NCI-H524 (cell line): ENCODE measurements at places on chromosomes 5 and 9.

DNA sequence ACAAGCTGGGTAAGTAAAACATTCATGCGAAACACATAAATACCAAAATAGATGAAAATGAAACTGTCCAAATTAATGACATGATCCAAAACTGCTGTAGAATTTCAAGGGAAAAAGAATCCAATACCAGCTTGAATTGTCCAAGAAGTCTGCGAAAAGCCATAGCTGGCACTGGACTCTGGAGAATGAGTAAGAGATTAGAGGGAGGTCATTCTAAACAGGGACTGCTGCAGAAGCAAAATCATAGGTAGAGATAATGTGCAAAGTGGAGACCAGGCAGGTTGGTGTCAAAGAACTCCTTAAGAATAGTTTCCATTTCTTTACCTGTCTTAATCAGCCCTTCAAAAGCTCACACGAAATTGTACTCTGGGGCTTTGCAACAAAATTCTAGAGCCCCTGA, 162.5 kb downstream of the NFIB start:
- DNase-seq: no peak

GRCh38 chr5:179113143-179113530, 53.0 kb downstream of the ZNF354C start:
- no peak for DNase-seq

GRCh38 chr9:123349691-123350480, 6.1 kb upstream of the CRB2 start:
- peak; percentile 78 for DNase-seq

DNA sequence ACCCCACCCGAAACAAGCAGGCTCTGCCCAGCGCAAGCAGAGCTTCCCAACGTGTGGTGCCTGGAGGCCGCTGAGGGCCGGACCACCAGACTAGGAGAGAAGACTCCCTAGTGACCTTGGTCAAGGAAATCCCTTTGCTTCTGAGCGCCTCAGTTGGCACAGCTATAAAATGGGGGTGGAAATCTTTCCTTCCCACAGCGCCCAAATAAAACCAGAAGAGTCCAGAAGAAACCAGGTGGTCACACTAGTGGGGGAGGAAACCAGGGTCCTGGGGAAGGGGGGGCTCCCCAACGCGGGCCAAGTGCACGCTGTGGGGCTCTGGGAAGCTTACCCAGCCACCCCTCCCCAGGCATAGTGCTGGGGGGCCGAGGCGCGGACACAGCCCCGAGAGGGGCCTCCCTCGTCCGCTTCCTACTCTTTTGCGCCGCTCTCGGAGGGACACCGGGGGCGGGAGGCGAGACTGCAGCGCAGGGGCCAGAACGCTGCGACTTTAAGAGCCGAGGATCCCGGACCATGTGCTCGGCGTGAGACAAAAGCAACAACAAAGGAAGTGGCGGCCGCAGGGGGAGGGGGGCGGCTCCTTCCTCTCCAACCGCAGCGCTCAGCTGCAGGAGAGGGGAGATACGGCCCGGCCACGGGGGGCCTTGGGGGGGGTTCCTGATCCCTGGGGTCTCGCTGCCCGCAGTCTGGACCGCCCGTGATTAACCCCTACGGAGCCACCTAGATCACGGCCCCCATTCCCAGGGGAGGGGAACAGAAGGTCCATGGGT, 885 bp downstream of the RNF44 start:
- peak; percentile 55 for DNase-seq

DNA sequence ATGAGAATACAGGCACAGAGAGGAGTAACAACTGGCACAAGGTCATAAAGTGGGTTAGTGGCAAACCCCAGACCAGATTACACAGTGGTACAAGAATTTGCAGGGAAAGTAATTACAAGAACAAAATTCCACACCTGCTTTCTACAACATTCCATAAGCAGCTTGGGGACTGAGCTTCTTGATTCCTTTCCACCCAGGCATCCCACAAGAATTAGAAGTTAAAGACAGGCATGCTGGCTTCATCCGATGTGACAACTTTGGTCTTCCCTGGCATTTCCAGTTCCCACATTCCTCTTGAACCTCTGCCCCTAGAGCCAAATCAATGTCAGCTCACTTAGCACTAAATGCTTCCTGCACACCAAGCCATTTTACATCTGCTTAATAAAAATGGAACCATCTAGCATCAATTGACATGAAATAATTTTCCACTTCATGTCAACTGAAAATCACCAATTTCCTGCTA, 435.8 kb upstream of the PAPPA start:
- no peak for DNase-seq

DNA sequence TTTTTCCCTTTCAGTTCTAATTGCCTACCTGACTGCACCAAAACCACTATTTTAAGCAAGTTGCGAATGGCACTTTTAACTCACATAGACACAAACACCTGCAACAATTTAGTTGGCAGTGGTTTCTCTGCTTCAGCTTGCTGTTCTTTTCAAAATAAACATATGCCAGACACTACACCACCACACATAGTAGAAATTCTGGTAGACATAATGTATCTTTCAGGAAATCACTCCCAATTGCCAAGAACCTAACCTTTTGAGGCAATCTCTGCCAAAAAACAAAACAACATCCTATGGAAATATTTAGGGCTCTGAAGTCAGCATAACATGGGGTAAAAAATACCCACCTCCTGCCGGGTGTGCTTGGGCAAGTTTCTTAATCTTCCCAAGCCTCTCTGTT, 27.7 kb downstream of the GLIS3 start:
- no peak for DNase-seq

- peak; percentile 50 for DNase-seq
Measured at GRCh38 chr5:64690417-64691151, at the start of gene SHISAL2B. SHISAL2B (plus strand) TSS chr5:64690503; CDS start chr5:64690624, 121 bp downstream.

DNA sequence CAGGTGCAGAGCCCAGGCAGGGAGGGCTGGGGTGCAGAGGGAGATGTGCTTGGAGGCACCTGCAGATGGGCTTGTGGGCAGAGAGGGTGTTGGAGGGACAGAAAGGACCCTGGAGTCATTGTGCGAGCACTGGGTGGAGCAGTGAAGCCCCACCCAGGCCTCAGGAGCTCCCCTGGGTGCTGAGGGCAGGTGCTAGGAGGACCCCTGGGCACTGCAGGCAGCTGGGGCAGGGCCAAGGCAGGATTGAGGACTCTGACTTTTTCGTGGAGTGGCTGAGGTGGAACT, 10.3 kb upstream of the SLC6A18 start:
- DNase-seq: no peak

DNA sequence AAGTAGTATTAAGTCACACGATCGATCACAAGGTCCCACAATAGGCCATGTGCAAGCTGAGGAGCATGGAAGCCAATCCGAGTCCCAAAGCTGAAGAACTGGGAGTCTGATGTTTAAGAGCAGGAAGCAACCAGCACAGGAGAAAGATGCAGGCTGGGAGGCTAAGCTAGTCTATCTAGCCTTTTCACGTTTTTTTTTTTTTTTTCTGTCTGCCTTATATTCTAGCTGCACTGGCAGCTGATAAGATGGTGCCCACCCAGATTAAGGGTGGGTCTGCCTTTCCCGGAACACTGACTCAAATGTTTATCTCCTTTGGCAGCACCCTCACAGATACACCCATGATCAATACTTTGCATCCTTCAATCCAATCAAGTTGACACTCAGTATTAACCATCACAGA, 6.5 kb downstream of the PPIP5K2 start:
- DNase-seq: no peak

DNA sequence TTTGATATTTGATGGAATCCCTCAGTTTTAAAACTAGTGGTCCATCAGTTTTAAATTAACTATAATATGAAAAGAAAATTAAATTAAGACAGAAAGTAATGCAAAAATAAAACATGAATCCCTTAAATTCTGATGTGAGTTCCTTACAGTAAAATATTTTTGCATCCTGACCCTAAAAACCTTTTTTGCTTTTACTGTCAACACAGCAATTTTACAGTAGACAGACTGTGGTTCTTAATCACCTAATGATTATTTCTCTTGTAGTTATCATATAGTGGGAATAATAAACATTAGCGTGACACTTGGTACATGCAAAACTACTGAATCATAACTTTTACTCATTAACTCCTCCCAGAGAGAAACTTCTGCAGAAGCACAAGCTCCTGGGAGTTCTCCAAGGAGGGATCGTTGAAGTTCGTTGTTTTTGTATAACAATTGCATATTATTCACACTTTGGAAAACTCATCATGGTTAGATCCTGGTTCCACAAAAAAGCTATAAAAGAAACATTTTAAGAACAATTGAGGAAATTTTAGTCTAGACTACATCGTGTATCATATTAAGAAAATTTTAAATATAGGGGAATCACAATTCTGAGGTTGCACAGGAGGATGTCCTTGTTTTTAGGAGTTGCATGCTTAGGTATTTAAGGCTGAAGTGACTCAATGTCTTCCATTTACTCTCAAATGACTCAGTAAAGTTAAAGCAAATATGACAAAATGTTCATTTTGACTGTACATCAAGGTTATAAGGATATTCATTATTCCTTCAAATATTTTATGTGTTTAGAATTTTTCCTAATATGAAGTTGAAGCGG, 88.2 kb upstream of the NIPAL4 start:
- no peak for DNase-seq

- DNase-seq: no peak
Measured at GRCh38 chr9:79639354-79639753, 67.6 kb downstream of the TLE4 start.

DNA sequence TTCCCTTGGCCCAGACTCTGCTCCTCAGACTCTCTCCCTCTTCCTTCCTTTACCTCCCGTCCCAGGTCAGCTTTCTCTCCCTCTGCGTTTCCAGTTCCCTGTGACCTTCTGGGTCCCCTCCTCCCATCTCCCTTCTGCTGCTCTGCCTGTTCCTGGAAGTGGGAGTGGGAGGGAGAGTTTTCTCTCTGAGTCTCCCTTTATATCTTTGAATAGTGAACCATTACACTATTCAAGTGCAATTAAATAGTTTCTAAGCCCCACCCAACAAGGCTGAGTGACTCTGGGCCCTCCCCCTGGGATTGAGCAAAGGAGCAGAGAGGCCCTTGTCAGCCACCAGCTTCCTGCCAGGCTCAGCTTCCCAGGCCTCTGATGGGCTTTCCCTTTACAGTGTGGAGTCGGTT, 34.8 kb downstream of the THBS4 start:
- peak; percentile 87 for DNase-seq

GRCh38 chr5:65184780-65185179, 296.9 kb downstream of the ADAMTS6 start:
- no peak for DNase-seq

GRCh38 chr5:66839636-66840185, 243.5 kb downstream of the MAST4 start:
- DNase-seq: no peak

DNA sequence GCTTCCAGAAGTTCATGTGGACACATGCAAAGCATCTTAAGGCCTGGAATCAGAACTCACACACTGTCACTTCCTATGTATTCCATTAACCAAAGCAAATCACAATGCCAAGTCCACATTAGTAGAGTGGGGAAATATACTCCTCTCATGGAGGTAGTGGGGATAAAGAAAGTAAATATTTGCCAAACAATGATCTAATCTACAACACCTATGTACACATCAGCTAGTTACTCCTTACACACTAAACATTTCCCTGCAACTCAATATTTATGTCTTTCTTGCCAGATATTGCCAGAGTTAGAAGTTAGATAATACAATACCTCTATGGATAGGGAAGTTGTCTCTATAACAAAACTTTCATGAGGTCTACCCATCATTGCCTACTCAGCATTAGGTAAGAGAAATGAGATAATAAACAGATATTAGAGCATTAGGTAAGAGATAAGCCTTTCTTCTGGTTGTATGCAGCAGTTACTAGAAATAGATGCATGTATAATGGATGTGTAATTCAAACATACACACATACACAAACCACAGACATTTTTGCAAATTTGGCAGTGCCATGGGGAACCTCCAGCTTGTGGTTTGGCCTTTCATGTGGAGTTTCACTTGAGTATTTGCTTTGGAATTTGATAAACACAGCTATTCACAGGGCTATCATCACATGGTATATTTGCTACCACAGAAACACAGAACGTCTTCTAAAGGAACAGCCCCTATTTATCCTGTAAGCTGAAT, 196.5 kb downstream of the TLE1 start:
- DNase-seq: no peak

DNA sequence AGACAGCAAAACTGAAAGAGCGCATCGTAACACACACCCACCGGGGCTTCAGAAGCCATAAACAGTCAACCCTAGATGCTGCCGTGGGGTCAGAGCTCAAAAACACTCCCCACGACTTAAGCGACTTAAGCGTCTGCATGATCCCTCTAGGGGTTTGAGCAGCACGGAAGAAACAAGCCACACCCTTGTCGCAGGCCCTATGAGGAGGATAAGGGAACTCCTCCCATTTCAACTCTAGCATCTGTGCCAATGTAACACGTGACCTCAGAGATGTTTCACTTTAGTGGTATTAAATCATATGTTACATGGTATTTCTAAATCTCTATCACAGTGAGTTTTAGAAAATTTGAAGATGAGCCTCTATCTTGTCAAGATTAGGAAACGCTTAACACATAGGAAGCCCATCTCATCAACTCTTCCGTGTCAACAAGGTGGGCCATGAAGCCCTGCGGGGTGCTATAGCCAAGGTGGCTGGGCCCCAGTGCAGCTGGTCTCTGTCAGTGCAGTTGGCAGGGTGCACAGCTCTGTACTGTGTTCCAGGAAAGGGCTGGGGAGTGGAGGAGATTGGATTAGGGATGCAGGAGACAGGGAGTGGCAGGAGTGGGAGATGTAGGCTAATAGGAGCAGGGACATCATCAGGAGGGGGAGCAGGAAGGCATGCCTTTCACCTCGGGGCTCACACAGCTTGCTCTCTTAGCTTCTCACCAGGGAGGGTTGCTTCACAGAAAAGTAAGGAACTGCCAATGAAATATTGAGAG, 33.1 kb downstream of the ZCCHC9 start:
- peak; percentile 90 for DNase-seq

- DNase-seq: no peak
Measured at GRCh38 chr9:112647596-112647995, 70.3 kb downstream of the INIP start.
